ENCODE measurements at places on chromosomes 3 and 15.

DNA sequence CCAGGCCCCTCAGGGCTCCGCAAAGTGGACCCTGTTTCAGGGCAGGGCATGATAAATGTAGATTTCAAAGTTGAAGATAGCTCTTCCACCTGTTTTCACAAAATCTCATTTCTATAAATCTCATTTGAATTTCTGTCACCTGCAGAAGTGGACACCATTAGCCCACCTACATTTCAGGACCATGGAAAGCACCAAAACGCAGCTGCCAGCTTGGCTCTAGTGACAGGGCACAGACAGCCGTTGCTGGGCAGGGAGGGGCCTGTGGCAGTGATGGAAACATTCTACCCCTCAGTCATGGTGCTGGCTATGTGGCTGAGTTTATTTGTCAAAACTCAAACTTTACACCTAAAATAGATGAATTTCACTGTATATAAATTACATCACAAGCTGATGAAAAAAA is 40.4 kb downstream of the PRR23E start:
- DNase-seq = no peak

- peak; percentile 76 for DNase-seq
Observed at GRCh38 chr3:37511463-37511920, 337.1 kb upstream of the LRRFIP2 start.

GRCh38 chr15:90907838-90908507 is 4.9 kb downstream of the MAN2A2 start:
- DNase-seq = no peak

DNA sequence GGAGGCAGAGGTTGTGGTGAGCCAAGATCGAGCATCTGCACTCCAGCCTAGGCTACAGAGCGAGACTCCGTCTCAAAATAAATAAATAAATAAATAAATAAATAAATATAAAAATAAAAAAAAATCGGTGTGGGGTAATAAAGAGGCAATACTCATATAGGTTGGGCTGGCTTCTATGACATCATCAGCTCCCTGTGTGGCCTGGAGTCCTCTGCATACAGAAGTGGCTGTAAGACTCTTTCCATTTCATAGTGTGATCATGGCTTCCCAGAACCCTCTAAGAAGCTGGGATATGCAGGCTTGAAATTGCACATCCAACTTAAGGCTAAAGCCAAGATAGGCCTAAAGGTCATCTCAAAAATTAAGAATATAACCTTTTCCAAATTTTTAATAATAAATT is 101.6 kb downstream of the ZIC4 start:
- DNase-seq = no peak

DNA sequence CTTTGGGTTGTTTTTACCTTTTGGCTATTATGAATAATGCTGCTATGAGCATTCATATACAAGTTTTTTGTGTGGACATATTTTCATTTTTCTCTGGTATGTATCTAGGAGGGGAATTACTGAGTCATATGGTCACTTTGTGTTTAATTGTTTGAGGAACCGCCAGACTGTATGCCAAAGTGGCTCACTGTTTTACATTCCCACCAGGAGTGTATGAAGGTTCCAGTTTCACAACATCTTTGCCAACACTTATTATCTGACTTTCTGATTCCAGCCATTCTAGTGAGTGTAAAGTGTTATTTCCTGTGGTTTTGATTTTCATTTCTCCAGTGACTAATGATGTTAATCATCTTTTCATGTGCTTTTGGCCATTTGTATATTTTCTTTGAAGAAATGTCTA is 51.8 kb downstream of the CMTM7 start:
- no peak for DNase-seq

DNA sequence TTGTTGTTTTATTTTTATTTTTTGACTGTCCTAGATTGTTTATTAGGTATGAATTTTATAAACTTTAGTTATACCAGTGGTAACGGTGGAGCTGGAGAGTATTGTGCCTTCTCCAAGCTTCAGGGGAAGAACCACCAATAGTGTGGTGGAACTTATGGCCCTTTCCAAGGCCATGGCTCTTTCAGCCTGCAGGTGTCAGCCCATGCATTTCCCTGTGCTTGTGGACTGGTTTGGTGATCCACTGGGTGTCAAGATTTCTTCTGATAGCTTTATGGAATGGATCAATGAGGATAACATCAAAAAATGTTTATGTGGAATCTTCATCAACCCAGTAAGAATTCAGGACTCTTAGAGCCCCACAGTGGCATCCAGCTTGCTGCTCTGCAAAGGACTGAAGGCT is 19.2 kb upstream of the SCAMP5 start:
- DNase-seq = no peak

DNA sequence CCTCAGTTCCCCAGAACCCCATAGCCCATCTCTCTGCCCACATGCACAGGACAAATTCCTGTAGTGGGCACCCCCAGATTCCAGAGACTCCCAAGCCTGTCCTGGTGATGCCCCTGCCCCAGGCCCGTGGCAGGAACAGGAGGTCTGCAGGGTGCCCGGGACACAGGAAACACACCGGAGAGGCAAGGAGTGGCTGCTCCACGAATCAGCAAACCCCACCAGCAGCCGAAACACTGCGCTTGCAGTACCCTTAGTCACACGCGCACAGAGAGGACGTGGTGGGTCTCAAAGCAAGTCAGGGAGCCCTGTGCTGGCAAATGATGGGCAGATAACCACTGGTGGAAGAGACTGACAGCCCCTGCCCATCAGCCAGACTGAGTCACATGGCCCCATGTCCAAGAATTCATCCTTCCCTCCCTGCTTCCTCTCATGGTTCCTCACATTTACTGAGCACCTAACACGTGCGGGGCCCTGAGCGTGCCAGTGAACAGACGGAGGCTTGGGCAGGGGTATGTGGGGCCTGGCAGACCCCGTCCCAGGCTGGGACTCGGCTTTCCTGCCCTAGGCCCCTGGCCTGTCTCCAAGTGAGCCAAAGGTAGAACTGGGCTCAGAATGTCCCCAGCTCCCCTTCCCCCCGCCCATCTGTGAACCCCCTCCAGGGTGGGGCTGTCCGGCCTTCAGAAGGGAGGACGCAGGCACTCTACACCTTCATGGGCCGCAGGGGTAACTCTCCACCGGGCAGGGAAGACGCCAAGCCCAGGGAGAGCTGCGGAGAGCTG is 130.4 kb upstream of the IQSEC1 start:
- DNase-seq = no peak
